ENCODE measurements at places on chromosomes 5 and 9. TPM values are rescaled to one million over a fixed set of nuclear protein-coding genes. Genes with fewer than 3 reads are reported as not detected.

The RAPGEF6 gene
- 50.0 TPM for total RNA-seq

The SWI5 gene
- total RNA-seq, result 26.8 TPM

The PCDHGA3 gene
- total RNA-seq, result 5.3 TPM

The COL5A1 gene
- 129 TPM for total RNA-seq

The HRCT1 gene
- 23.6 TPM for total RNA-seq

The IL7R gene
- total RNA-seq, result 20.5 TPM

The NFIL3 gene
- 57.8 TPM for total RNA-seq

DNA sequence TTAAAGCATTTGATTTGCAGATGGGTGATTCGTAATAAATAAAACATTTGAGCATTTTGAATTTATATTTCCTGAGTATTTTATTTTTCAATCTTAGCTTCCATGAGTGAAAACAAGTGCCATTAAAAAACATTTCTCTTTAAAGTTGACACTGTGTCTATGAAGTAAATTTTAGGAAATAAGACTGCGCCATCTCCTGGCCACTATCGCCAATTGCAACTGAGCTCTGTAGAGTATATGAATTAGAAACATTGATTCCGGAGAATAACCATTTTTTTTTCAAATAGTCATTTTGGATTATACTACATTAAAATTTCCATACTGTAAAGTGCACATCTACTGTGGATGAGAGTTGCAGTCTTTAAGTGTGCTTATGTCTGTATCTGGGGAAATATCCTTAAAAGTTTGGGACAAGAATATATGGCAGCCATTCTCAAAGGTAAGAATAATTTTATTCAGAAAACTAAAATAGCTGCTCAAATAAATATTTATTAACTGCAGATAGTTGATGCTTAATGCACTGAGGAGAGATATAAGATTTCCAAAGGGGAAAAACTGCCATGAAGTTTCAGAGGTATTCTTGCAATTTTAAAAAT lies 5.9 kb downstream of the DMRTA1 start:
- H3K4me1 ChIP-seq, result no peaks in the 10 kb centered on the region
- H3K27me3 ChIP-seq, result no peaks in the 10 kb centered on the region
- DNase-seq, result no peak
- no peak overlapping the region for H3K4me3 ChIP-seq
- no peaks in the 10 kb centered on the region for H3K36me3 ChIP-seq

DNA sequence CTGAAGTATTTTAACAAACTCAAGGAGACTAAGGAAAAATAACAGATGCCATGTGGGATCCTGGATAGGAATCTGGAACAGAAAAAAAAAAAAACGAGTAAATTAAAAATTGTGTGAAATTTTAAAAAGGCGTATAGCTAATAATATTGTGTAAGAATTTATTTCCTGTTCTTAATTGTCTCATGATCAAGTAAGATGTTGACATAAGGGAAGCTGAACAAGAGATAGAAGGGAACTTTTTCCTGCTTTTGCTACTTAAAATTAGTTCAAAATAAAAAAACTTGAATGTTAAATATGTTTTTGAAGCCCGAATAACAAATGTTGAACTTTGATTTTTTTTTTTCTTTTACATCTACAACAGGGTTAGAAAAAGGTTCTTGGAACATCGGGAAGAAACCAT lies 10.5 kb downstream of the SNAPC3 start:
- no peak for DNase-seq
- H3K36me3 ChIP-seq, result peaks cover 7% of the 10 kb centered on the region
- no peaks in the 10 kb centered on the region for H3K27me3 ChIP-seq
- peaks cover 16% of the 10 kb centered on the region for H3K4me1 ChIP-seq
- no peak overlapping the region for H3K4me3 ChIP-seq

DNA sequence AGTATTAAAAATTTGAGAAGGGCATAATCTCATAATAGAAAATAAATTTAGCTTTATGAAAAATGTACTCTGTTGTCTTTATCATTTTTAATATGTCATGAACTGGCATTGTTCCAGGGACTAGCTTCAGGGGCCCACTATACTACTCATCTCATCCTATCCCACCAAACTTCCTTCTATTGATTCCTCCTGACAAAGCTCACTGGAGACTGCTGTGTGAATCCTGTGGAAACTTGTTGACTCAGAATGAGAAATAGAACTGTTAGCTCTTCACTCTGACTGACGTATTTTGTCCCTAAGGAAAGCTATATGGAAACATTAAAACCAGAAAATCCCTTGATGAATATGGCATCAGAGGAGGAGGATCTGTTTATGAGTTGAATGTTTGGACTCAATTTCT lies 29.8 kb upstream of the BNIP1 start:
- no peak for DNase-seq
- peaks cover 24% of the 10 kb centered on the region for H3K36me3 ChIP-seq
- no peak overlapping the region for H3K4me3 ChIP-seq
- H3K27me3 ChIP-seq, result no peaks in the 10 kb centered on the region

- DNase-seq, result no peak
- H3K4me1 ChIP-seq, result no peaks in the 10 kb centered on the region
- no peak overlapping the region for H3K27ac ChIP-seq
- H3K36me3 ChIP-seq, result no peaks in the 10 kb centered on the region
- no peaks in the 10 kb centered on the region for H3K27me3 ChIP-seq
- no peak overlapping the region for H3K4me3 ChIP-seq
Measured at GRCh38 chr5:168059131-168059530, 232.3 kb upstream of the WWC1 start.

DNA sequence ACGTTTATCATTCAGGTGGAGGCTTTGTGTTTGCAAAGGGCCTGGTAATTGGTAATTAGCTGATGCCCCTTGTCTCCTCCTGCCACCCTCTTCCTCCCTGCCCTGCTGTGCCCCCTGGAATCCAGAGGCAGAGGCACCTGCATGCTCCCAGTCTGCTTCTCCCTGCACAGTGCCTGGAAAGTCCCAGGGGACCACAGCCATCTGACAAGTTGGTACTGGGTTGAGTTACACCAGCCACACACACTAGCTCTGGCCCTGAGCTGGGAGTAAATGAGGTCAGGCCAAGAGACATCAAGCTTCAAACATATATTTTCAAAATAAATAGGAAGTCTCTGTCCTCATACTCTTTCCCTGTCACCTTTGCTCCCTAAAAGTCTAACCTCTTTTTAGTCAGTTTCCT lies 56.3 kb downstream of the INSYN2B start:
- H3K36me3 ChIP-seq, result no peaks in the 10 kb centered on the region
- H3K27me3 ChIP-seq, result no peaks in the 10 kb centered on the region
- H3K4me1 ChIP-seq, result no peaks in the 10 kb centered on the region
- no peak for DNase-seq

- H3K27ac ChIP-seq, result no peak overlapping the region
- H3K4me3 ChIP-seq, result no peak overlapping the region
- no peaks in the 10 kb centered on the region for H3K36me3 ChIP-seq
- no peak for DNase-seq
Measured at GRCh38 chr5:173645890-173646574, 29.6 kb upstream of the BOD1 start.

DNA sequence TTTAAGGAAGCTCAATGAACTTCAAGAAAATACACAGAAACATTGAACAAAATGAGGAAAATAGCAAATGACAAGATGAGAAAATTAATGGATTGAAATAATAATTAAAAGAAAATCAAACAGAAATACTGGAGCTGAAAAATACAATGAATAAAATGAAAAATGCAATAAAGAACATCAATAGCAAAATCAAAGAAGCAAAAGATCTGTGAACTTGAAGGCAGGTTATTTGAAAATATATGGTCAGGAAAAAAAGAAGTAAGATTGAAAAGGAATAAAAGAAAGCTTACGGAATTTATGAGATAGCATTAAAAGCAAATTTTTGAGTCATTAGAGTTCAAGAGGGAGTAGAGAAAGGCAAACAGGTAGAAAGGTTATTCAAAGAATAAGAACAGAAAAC lies 42.4 kb downstream of the CERT1 start:
- no peak overlapping the region for H3K27ac ChIP-seq
- no peak overlapping the region for H3K4me3 ChIP-seq
- no peak for DNase-seq
- no peaks in the 10 kb centered on the region for H3K36me3 ChIP-seq
- peaks cover 7% of the 10 kb centered on the region for H3K4me1 ChIP-seq

DNA sequence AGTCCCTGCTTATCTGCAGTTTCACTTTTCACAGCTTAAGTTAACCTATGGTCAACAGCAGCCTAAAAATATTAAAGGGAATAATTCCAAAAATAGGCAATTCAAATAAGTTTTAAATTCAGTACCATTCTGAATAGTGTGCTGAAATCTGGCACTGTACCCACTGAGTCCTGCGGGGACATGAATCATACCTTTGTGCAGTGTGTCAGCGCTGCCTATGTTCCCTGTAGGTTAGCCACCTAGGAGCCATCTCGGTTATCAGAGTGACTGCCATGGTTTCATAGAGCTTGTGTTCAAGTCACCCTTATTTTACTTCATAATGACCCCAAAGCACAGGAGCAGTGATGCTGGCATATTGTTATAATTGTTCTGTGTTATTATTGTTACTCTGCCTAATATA lies 139.9 kb downstream of the GPBP1 start:
- no peak overlapping the region for H3K27ac ChIP-seq
- no peaks in the 10 kb centered on the region for H3K4me1 ChIP-seq
- no peaks in the 10 kb centered on the region for H3K27me3 ChIP-seq
- no peak for DNase-seq

DNA sequence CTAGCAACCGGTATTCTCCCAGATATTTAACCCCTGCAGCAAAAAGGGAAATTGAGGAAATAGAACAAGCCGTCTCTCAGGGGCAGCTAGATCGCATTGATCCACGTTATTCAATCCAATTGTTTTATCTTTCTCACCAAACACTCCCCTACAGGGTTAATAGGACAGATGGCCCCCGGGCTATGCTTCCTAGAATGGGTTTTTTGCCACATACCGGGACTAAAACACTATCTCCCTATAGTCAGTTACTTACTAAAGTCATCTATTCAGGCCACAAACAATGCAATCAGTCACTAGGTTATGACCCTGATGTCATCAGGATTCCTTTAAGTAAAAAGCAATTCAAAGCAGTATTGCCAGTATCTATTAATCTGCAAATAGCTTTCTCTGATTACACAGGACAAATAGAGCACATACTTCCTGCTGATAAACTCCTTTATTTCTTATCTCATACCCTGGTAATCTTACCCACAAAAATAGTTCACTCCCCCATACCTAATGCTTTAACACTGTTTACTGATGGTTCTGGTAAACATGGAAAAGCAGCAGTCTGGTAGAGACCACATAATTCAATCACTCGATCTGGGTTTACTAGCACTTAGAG lies 159.0 kb downstream of the CPLANE1 start:
- no peak overlapping the region for H3K4me3 ChIP-seq
- H3K4me1 ChIP-seq, result no peaks in the 10 kb centered on the region
- no peak overlapping the region for H3K27ac ChIP-seq
- peaks cover 4% of the 10 kb centered on the region for H3K36me3 ChIP-seq

GRCh38 chr5:60102961-60103693 lies 209.6 kb upstream of the PDE4D start:
- H3K4me1 ChIP-seq, result no peaks in the 10 kb centered on the region
- H3K27me3 ChIP-seq, result no peaks in the 10 kb centered on the region
- H3K4me3 ChIP-seq, result no peak overlapping the region
- no peak overlapping the region for H3K27ac ChIP-seq
- no peak for DNase-seq

GRCh38 chr9:127586537-127586936 lies 25.5 kb upstream of the STXBP1 start:
- H3K4me3 ChIP-seq, result no peak overlapping the region
- DNase-seq, result no peak
- H3K27me3 ChIP-seq, result no peaks in the 10 kb centered on the region
- no peaks in the 10 kb centered on the region for H3K36me3 ChIP-seq
- no peak overlapping the region for H3K27ac ChIP-seq

DNA sequence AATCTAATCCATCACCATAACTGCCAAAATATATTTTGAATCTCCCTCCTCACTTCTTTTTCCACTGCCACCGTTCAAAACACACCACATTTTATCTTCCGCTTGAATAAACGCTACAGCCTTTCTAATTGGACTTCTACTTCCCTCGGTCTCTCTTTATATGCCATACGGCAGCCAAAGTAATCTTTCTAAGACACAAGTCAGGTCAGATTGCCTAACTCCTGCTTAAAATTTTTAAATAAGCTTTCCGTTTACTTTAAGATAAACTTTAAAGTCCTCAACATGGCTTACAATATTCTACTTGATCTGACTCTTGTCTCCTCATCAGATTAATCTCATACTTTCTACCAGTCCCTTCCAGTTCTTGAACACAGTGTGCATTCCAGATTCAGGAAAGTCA lies 9.7 kb downstream of the AFF4 start:
- DNase-seq, result no peak
- H3K36me3 ChIP-seq, result peaks cover 9% of the 10 kb centered on the region
- H3K27ac ChIP-seq, result peak overlapping the region; percentile 50
- no peaks in the 10 kb centered on the region for H3K27me3 ChIP-seq

GRCh38 chr5:102138243-102138653 lies 157.8 kb downstream of the SLCO4C1 start:
- no peak overlapping the region for H3K27ac ChIP-seq
- no peaks in the 10 kb centered on the region for H3K4me1 ChIP-seq
- H3K4me3 ChIP-seq, result no peak overlapping the region
- DNase-seq, result no peak

Measured in thoracic aorta (tissue), 2 donors.